ENCODE measurements at places on chromosomes 2 and 18.

DNA sequence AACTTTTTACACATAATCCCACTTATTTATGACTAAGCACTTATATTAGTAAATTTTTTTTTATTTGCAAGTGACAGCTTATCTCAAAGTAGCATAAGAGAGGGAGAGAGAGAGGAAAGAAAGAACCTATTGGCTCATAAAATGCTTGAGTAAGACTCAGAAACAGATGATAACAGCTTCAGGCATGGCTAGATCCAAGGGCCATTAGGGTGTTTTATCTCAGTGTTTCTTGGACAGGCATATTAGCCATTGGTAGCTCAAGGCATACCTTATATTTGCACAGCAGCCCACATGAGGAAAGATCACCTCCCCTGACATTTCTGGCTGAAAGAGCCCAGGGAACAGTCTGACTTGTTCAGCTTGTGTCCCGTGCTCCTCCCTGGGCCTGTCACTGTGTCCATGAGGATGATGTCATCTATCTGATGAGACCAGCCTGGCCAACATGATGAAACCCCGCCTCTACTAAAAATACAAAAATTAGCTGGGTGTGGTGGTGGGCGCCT is 64.4 kb downstream of the IL1R2 start:
- DNase-seq, result no peak

DNA sequence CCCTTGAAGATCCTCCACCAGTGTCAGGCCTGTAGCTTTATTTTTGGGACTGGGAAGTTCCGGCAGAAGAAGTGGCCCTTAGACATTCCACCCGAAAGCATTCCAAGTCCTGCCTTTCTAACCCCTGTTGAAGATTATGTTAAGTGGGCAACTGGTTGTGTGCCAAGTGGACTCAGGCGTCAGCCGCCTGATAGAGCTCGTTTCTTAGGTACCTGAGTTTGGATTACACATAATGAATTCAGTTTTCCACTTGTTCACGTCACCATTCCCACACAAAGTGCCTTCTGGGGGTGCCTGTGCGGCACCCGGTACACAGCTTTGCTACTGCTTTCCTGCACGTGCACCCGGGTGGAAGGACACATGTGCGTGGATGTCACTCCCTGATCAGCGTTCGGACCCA is 156.5 kb downstream of the PTGR3 start:
- no peak for DNase-seq

DNA sequence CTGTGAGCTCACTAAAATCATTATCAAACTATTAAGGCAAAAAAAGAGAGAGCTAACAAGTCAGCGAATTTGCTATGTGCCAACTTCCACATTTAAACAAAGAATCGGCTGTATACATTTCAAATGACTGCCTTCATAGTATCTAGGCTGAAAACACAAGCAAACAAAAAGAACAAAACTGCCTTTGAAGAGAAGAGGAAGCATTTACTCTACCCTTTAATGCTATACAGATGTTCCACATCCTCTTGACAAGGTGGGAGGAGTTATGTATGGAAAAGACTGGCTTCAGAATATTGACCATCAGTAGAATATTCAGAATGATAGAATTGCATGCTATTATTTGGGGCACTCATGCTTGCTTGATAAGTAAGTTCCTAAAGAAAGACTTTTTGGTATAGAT is 741.7 kb downstream of the PLCL1 start:
- DNase-seq, result no peak

GRCh38 chr2:151237422-151238025 is 24.1 kb downstream of the RBM43 start:
- peak; percentile 6 for DNase-seq

GRCh38 chr2:207051385-207051965 is 112.2 kb downstream of the CPO start:
- no peak for DNase-seq

DNA sequence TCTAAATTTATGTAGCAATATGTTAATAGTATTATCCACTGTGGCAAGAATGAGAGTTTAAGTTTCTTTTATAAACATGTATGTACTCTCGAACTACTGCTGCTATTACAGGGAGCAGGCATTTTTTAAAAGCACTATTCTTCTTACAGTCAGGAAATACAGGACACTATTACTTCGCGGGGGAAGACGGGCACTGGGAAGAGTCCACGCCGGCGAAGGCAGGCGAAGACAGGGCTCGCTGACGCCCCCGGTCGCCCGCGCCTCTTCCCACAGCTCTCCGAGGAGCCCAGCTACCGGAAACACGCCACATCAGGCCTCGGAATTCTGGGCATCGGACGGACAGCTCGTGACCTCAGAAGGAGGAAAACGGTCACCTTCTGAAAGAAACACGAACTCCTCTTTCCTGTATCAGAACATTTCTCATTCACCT is 90.2 kb downstream of the FAM161A start:
- DNase-seq, result peak; percentile 73

DNA sequence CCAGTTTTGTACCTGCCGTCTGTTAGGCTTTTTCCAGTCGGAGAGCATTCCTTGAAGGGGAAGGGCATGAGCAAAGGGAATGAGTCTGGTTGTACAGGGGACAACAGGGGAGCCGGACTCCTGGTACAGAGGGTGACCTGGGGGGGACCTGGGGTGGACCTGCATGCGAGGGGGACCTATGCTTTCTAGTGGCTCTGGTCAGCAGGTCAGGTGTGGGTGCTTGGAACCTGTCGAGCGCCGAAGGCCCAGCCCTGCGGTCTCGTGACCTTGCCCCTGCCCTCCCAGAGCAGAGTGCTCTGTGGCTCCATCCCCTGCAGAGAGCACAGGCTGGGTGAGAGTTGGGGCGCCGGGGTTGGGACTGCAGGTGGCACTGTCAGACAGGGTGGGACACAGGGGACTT is 96.7 kb upstream of the ASAP2 start:
- DNase-seq, result no peak

GRCh38 chr2:15768142-15768541 is 172.2 kb upstream of the MYCN start:
- no peak for DNase-seq

- no peak for DNase-seq
These were observed 147.2 kb downstream of the TSN start for GRCh38 chr2:121902616-121903015.

DNA sequence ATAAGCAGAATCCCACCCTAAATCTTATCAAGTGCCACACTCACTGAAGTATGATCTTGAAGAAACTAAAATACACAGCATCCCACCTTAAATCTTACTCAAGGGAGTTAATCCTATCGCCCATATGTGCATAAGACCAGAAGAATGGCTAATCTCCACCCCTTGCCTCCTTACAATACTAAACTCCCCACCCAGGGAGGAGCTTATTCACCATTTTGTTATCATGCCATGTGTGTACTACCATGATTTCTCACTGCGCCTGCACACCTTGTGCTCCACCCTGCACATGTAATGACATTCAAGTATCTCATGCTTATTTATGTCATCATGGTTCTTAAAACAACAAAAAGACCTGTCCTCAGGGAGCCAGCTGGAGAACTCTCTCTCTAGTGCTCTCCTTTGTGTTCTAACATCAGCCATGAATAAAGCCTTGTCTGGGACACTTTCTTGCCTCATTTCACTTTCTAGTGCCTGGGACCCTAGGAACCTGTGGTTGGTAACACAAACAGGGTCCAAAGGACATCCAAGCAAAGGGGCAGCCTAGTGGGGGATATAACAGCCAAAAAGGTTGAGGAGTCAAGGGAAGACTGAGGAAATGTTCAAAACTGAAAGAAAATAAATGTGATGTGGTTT is 87.4 kb downstream of the SLC66A3 start:
- DNase-seq, result no peak

GRCh38 chr2:204483608-204484081 is 61.6 kb upstream of the PARD3B start:
- peak; percentile 17 for DNase-seq

DNA sequence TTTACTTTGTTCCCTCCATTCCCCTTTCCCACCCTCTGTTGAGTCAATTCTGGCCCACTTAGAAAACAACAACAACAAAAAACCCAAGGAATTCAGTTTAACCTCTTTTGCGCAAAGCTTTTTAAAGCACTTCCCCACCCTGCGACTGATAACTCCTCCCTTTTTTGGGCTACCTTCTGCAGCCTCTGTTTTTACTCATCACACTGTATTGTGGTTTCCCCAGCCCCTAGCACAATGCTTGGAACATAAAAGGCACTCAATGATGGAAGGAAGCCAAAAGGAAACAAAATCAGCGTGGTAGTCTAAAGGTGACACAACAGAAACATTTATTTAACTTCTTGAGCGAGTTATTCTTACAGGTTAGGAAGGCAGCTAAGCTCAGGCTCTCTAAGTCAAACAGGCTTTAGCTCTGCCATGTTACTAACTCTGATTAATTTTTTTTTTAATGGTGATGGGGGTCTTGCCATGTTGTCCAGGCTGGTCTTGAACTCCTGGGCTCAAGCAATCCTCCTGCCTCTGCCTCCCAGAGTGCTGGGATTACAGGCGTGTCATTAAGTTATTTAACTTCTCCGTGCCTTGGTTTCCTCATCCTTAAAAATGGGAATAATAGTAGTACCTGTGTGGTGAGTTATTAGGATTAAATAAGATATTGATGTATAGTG is 1.3 kb downstream of the CEP68 start:
- peak; percentile 44 for DNase-seq

DNA sequence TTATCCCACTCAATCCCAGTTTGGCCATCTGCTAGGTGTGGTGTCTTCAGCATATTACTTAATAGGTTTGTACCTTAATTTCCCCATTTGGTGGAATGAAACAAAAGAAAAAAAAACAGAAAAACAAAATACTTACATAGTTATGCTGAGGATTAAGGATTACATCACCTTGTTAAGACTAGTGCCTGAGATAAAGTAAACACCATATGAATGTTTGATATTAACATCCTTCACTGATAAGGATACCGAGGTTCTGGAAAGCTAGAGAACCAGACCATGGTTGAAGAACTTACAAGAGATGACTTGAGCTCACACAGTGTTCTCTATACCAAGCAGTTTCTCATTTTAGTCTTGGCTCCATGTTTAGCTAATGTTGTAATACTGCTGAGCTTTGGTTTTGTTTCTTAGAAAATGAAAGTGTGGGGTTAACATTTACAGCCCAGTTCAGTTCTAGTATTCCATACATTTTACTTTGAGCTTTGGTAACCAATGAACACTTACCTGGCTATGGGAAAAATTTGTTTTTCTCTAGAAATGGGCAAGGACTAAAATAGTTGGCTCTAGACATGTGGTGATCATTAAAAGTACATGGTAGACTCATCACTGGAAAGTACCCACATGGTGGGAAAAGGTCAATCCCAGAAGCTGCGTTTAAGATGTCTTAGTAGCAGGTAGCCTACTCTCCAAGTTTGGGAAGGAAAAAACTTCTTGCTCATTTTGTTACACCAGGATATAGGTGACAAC is 5.8 kb upstream of the GPD2 start:
- no peak for DNase-seq

DNA sequence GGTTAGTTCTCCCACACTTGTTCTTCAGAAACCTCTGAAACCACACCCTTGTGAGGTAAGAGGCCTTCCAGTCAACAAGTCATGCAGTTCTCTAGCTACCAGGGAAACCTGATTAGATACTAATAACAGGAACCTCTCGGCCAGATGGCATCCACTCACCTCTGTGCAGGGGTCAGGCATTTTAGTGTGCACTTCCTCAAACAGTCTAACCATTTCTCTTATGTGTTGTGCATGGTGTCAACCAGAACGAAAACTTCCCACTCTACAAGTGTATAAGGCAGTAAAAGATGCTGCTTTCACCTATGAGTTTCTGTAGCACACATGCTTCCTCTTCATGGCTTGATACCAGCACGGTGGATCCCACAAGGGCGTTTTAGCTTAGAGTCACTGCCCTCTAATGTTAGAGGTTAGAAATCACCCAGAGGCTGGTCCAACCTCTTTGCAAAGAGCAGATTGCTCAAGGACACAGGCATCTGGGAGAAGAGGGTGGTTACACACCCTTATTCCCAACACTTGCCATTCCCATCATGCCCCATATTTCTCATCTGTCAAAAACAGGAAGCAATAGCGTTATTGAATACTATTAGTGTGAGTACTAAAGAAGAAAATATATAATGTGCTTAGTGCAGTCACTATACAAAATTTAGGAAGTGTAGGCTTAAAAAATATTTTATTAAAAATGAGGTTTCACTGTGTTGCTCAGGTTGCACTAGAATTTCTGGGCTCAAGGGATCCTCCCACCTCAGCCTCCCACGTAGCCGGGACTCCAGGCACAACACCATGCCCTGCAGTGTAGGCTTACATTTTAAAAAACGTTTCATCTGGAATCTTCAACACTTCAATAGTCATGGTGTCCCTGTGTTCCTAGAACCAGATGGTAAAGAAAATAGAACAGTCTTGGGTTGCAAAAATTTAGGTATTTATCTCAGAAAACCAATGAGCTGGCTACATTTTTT is 34.5 kb upstream of the RAB31 start:
- peak; percentile 81 for DNase-seq

DNA sequence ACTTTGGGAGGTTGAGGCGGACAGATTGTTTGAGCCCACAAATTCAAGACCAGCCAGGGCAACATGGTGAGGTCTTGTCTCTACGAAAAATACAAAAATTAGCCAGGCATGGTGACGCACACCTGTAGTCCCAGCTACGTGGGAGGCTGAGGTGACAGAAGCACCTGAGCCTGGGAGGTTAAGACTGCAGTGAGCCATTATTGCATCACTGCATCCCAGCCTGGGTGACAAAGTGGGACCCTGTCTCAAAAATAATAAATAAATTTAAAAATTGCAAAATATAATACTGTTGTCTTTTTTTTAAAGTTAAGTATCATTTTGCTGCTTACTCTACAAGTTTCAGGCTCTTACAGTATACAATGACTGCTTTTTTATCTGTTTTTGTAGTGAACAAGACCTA is 4.0 kb upstream of the ANKRD12 start:
- no peak for DNase-seq

- no peak for DNase-seq
These were observed 110.9 kb downstream of the SS18 start for GRCh38 chr18:25979369-25980040.

Data from Calu3 (cell line).